ENCODE measurements at places on chromosomes 11 and 22.

DNA sequence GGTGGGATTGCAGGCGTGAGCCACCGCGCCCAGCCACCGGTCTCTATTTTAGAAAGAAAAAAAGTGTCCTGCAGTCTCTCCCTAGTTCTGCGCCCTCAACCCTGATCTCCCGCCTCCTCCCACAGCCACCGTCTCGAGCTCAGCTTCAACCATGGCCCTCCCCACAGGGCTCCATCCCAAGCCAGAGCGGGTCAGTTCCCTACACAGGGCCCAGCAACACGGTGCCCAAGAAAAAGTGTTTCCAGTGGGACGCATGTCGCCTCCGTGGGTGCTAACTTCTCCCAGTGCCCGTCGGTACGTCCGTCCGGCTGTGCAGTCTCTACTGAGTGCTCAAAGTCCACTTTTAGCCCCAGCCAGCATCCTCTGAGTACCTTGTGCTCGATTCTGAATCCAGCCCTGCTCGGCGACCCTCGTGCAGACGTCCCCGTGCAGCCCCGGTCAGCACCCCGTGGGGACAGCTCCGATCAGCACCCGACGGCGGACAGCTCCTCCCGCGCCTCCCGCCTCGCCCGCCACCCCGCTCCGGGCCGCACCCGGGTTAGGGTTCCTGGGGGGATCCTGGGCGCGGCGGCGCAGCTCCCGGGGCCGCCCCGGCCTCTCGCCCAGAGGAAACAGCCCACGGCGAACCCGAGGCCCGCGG, 657 bp upstream of the MAPK8IP2 start:
- DNase-seq, result no peak

DNA sequence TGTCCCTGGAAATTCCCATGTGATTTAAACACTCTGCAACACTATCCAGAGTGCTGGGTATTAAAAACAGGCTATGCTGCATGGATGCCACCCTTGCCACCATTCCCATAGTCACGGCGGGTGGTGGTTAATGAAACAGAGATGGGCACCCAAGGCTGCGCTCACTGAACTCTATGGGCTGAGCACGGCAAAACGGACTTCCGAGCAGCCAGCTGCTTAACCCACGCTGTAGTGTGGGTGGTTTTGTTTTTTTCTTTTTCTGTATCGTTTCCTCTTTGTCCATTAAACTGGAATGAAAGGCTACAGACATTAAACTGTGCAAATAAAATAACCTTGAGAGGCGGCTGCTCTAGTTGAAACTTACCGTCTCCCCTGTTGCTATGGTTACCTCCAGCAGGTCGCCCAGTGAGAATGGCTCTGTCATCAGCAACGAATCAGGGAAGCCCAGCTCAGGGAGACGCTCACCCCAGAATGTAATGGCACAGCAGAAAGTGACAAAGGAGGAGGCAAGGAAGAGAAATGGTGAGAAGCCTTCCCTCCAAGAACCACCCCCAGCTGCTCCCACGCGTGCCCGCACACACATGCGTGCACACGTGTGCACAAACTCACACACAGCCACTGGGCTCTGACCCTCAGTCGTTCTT, 102.1 kb downstream of the C11orf91 start:
- DNase-seq, result no peak

DNA sequence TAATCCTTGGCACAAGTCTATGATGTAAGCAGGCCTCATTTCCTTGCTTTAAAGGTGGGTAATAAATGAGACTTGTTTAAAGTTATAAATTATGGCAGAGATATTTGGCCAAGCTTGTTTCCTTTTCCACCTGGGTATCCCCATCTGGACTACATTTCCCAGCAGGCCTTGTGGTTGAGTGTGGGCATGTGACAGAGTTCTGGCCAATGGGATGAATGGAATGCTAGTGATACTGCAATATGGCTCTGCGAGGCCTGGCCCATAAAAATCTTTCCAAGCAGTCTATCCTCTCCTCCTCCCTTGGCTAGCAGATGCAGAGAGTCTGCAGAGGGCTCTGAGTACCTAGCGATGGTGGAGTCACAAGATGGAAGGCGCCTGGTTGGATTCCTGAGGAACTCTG, 102.5 kb downstream of the TIMP3 start:
- DNase-seq, result no peak

DNA sequence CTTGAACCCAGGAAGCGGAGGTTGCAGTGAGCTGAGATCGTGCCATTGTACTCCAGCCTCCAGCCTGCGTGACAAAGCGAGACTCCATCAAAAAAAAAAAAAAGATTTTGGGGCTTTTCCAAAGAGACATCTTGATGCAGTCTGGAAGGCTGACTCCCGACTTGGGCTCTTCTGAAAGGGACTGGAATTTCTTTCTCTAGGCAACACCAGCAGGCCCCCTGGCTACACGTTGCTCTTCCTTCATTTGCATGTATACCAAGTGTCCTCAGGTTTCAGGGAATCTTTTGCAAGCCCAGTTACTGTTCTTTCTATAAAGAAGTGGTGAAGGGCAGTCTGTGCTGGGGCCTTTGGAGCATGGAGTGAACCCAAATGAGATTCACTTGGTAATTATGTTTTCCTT, 211.0 kb downstream of the GRIK4 start:
- no peak for DNase-seq

GRCh38 chr22:20093418-20094196, 13.6 kb downstream of the DGCR8 start:
- DNase-seq, result no peak

GRCh38 chr11:109490953-109491635, 69.1 kb downstream of the C11orf87 start:
- no peak for DNase-seq

Data from stimulated activated CD4-positive, alpha-beta T cell treated with anti-CD3 and anti-CD28 coated beads, Interleukin-1b, Interleukin-23, amount 100 ng/mL, for 1 hour (primary cell).